ENCODE measurements at places on chromosomes 3 and 15.

DNA sequence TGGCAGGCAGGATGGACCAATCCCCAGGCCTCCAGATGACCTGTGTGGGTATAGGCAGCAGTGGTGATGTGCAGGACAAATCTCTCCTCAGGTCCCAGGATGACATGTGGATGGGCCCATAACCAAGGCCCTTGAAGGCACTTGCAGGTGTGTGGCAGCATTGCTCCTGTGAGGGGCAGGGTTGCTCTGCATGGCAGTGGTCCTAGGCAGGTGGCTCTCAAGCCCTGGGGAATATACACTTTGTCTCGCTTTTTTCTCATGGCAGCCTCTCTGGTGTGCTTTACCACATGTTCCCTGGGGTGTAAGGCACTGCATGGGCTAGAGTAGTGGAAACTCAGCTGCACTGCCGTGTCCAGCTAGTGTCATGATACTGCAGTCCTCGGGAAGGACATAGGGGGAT lies 503.6 kb downstream of the UNC13C start:
- no peak for DNase-seq

GRCh38 chr3:168024537-168024941 lies 71.2 kb downstream of the GOLIM4 start:
- DNase-seq, result no peak

DNA sequence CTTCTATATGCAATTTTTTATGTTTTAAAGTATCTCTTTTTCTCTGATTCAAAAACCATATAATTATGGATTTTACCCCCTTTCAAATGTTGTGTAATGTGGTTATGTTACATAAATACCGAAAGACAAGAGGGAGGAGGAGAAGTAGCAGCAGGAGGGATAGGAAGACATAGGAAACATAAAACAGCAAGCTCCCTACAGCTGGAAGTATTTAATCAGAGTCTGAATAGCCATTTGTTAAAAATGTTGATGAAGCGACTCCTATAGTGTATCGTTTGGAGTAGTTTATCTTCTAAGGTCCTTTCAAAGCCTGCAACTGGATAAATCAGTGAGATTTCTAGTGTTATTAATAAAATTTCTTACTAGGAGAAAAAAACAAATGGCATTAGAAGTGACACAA lies 598.1 kb upstream of the GOLIM4 start:
- no peak for DNase-seq

DNA sequence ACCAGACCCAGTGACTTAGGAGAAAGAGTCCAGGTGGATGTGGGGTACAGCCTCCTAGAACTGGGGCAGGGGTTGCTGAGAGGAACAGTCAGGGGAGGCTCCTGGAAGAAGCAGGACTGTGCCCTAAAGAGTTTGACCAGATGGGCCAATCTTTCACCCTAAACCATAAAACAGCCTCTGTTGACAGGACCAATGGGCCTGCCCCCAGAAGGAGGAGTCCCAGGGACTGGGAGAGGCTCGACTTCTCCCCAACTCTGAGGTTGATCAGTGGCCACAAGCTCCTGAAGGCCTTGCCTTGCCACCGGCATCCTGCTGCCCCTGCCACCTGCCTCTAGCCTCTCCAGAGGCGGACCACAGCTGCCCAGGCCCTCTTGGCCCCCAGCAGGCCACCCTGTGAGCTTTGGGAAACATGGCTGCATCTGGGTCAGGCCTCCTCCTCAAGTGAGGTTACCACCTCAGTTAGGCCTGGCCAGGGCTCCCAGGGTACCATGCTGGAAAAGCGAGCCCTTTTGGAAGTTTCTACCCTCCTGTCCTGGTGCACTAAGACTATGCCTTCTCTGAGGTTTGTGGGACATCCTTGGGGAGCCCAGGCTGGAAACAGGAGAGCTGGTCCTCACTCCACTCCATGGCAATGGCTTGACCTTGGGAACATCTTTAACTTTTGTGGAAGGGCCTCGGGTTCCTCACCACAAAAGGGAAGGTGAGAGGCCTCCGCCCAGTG lies 2.8 kb downstream of the VIPR1 start:
- DNase-seq, result no peak

DNA sequence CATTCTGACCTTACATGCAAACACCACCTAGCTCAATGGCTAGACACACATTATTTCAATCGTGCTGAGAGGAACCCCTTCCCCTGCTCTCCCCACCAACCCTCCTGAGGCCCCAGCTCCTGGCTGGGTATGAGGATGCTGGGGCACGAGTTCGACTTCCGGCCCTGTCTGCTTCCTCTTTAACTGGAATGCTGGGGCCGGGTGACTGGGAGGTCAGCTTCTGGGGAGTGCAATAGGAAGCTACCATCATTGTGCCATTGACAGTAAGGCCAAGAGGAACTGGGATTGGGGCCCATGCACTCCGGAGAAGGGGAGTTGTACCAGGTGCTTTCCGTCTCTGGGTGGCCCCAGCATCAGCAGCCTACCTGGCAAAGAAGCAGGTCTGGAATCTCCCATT lies 15.6 kb upstream of the TLE3 start:
- peak; percentile 28 for DNase-seq

DNA sequence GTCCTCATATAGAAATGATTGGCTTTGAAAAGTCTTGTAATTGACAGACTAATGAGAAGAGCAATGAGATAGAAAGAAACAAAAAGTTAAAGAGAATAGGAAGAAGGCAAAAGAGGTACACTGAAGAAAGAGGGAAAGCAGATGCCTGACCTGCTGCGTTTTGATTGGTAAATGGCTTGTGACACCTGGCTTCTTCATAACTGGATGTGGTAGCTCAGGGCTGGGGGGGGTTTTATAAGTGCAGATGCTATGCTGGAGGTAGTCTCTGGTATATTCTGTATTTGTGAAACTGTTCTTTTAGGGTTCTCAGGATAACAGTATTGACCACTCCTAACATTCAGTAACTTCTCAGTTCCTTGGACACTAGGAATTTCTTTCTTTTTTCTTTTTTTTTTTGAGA lies 1.4 kb downstream of the STARD9 start:
- DNase-seq, result peak; percentile 19

DNA sequence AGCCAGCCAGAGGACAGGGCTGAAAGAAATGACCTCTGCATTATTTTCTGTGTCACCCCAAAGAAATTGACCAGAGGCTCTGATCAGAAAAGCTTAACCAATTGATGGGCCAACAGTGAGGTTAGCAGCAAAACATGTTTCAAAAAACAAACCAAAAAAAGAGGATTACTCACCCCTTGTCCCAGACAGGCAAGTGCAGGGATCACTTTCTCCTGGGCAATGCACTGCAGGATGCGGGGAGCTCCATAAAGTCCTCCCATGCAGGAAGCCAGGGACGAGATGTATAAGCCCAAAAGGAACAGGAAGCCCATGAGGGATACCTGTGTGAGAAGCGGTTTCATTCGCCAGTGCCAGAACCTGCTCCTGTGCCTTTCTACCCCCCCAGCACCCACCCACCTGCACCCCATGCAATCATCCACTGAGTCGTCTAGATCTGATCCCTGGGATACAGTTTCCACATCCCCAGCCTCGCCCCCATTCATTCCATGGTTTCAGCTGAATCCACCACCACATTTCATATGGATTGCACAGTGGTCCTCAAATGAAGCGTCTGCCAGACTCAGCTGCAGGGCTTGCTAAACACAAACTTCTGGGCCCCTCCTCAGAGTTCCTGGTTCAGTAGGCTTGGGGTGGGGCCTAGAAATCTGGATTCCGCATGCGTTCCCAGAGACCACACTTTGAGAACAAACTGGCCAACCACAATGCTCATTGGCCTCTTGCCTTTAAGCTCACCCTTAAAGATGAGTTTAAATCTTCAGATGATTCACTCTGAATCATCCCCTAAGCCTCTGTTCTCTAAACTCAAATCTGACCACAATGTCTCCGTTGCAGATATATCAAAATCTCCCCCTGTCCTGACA lies 54.4 kb upstream of the HEG1 start:
- no peak for DNase-seq

DNA sequence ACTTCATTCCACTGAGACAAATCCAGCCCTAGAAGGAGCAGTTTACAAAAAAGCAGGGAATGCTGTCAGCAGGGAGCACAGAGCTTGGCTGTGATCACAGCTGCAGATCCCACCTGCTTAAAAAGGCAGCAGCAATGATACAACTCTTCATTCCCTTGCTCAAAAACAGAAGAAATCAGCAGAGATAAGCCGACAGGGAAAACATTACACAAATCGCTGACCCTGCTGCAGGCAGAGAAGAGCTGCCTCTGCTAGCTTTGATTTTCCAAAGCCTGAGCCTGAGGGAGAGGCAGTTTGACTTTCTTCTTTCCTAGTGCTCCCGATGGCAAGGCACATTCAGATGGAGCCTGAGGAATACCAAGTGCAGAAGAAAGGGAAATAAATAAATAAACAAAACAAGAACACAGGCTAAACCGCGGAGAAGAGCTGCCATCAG lies 80.2 kb downstream of the SHQ1 start:
- DNase-seq, result no peak

DNA sequence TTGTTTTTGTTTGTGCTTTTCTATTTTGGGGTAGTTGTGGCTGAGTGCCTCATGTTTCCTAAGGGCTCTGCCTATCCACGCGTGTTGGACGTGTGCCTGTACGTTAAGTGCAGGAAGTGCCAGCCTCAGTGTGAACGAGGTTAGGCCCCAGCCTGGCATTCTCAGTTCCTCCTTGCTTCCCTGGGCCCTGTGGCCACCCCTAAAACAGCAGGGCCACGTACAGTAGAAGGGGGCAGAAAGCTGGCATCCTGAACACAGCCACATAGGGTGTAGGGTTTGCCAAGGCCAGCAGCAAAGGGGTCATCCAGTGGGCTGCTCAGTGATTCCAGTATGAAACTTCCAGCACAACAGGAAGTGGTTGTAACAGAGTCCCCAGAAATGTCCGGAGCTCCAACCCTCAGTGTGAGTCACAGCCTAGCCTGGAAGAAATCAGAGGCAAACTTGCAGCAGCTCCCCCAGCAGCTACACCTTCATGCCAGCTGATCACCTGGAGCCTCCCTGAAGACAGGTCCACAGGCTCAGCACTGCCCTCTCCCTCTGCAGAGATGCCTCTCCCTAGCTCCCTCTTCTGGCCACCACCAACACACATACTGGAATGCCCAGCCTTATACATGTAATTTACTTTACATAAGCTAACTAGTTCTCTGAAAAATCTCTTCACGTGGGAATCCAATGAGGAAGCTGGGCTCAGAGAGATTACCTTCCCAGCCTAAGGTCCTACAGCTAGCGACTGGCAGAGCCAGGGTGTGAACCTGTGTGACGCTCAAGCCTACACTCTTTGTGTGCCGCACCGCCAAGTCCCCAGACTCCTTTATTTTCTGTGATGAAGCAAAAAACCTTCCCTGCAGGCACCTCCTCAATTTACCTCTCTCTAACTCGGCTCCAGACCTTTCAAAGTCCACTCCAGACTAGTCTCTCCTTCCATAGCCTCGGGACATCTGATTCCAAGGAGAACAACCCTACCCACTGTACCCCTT lies 26.6 kb downstream of the ILDR1 start:
- peak; percentile 82 for DNase-seq

DNA sequence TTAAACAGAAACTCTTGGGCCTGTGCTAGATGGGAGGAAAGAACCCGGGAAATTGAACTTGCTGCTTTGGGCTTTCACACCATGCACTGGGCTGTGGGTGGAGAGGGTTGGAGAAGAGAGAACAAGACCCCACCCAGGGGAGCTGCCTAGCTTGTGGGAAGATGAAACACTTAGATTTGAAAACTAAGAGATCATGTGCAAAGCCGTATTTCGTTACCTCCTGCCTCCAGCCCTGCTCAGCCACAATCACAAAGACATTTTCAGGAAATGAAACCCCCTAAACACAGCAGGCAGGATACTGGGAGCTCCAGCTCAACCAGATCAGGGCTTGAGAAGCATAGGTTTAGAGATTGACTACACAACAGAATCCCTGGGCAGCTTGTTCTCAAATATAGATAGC lies 183.0 kb upstream of the C2CD4B start:
- no peak for DNase-seq

- DNase-seq, result no peak
Measured at GRCh38 chr3:42376344-42376798, 34.0 kb downstream of the LYZL4 start.

- no peak for DNase-seq
Measured at GRCh38 chr15:34365836-34366235, 1.2 kb downstream of the LPCAT4 start.

- DNase-seq, result no peak
Measured at GRCh38 chr3:168034152-168034928, 61.4 kb downstream of the GOLIM4 start.

GRCh38 chr15:78322724-78323521 lies 17.2 kb upstream of the CRABP1 start:
- no peak for DNase-seq

GRCh38 chr3:150331978-150332568 lies 76.0 kb upstream of the TSC22D2 start:
- DNase-seq, result no peak

GRCh38 chr3:99875929-99876841 lies 58.5 kb downstream of the CMSS1 start:
- DNase-seq, result peak; percentile 86

DNA sequence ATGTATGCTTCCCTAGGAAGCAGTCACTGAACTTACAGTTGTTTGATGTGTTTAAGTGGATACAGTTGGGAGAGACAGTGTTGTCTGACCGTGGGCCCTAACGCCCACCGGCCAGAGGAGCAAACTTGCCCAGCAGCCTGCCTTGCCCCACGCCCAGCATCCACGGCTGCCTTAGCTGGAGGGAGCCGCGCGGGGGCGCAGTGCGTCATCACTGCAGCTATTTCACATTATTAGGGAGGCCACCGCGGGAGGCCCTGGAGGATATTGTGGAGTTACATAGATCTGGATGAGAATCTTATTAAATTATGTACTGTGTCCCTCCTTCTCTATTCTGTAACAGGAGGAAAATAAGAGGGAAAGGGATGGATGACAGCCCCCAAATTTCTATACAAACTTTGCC lies 267.2 kb downstream of the GABRG3 start:
- no peak for DNase-seq

DNA sequence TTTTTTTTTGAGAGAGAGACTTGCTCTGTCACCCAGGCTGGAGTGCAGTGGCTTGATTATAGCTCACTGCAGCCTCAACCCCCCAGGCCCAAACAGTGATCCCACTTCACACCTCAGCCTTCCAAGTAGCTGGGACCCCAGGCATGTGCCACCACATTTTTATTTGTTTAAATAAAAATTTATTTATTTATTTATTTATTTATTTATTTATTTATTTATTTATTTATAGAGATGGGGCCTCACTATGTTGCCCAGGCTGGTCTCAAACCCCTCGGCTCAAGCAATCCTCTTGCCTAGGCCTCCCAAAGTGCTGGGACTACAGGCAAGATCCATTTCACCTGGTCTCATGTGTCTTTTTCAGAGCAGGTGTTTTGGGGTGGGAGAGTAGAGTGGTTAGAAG lies 15.5 kb downstream of the CAPN3 start:
- DNase-seq, result no peak

DNA sequence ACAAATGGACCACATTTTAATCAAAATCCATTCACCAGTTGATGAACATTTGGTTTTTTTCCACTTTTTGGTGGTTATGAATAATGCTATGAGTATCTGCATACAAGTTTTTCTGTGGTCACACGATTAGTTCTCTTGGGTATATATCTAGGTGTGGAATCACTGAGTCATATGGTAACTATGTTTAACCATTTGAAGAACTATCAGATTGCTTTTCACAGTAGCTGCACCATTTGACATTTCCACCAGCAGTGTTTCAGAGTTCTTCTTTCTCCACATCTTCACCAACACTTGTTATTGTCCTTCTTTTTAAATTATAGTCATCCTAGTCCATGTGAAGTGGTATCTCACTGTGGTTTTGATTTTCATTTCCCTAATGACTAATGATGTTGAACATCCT lies 33.3 kb upstream of the ATG7 start:
- no peak for DNase-seq

Measured in B cell (primary cell).